ENCODE measurements at places on chromosomes 11 and 22.

GRCh38 chr11:94141511-94142307, 13.1 kb downstream of the PANX1 start:
- DNase-seq, result no peak

DNA sequence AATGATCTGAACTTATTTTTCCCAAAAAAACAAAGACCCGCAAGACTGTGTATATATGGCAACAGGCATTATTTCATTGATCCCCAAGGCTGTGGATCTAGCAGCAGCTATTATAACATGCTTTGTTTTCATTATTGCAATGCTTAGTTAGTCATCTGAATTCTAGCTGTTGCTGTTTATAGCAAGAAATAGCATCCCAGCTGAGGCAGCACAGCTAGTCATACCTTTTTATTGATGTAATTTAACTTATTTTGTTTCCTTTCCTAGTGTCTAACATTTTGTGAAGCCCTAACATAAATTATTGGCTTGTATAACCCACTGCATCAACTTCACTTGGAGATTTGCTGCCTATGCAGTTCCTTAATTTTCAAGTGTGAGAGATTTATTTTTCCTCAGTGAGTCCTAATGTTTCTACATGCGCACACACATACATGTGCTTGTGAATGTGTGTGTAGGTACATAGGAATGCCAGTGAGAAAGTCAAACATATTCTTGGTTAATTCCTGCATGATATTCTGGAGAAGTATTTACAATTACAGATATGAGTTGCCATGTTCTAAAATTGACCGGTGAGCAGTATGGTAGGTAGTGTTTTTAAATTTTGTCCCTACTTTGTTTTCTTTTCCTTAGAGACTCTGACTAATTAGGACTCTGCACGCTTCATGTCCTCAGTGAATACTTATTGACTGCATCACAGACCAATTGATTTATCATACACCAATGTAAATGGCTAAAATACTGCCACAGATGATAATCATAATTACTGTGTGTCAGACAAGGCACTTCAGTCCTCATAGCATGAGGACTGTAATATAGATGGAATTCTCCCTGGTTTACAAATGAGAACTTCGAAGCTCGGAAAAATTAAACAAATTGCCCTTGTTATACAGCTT, 119.3 kb downstream of the WNT11 start:
- no peak for DNase-seq

DNA sequence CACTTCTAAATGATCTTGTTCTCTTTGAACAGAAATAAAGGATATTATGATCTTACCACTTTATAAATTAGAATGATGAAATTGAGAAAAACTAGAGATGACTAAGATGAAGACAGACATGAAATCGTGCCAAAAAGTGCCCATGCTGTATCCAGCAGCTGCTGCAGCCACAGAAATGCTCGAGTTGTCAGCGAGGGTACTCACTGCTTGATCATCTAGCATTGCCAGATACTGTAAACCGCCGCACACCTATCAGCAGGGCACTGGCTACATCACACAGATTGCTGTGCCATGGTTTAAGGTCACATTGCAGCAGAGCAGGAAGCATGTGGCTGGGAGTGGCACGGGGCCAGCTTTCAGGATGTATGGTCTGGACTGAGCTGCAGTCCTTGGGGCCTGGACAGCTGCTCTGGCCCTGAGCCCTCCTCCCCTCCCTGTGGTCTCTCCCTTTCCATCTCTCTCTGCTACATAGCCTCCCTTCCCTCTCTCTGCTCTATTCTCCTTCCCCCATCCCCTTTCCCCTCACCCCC, 51.0 kb upstream of the SEPTIN5 start:
- no peak for DNase-seq

DNA sequence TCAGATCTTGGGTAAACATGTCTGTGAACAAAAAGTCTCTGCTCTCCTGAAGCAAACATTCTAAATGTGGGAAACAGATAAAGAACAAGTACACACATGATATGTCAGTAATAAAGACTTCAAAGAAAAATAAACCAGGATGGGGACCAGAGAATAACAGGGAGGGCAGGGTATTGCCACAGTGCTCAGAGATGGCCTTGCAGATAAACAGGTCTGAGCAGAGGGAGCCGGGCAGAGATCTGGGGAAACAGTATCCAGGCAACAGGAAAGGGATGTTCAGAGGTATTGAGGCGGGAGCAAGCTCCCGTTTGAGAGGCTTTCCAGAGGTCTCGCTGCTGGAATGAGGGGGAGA, 2.9 kb downstream of the CCDC86 start:
- DNase-seq, result no peak

DNA sequence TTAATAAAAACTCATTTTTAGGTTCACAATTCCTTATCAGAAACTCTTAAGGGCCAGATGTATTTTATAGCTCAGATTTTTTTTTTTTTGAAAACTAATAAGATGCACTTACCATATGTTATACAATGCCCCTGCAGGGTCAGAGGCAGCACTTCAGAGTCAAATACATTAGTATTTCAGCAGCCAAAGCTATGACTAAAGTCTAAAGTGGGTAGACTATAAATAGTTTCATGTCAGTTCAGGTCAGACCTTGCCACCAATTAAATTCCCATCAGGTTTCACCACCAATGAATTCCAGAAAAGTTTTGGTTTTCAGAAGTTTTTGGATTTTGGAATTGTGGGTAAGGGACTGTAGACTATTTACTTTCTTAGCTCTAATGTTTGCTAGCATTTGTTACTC, 75.9 kb downstream of the FAM83F start:
- no peak for DNase-seq

DNA sequence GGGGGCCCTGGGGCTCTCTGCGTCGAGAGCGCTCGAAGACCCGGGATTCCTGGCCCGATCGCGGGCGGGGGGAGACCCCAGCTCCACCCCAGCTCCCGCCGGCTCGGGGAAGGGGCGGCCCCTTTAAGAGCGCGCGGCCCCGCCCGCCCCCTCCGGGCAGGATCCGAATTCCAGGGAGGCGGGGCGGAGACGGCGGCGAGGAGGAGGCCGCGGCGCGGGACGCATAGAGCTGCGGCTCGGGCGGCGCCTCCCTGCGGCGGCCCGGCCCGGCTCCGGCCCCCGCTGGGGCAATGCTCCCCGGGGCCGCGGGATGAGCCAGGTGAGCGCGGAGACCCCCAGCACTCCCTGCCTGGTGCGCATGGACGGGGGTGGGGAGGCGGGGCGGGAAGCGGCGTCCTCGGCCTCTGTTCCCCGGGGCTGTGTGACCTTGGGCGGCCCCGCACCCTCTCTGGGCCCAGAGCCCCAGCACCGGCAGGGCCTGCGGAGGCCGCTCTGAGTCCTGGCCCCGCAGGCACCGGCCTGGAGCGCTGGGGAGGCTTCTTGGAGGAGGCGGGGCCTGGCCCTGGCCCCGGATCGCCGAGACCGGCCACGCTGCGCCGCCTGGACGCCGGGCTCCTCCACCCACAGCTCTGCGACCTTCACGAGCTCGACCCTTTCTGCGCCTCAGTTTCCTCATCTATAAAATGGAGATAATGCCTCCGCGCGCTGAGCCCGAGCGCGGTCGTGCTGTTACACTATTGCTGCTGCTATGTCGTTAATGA, 565 bp downstream of the GAS2L1 start:
- DNase-seq, result no peak

GRCh38 chr11:2574553-2575535, 125.0 kb downstream of the KCNQ1OT1 start:
- no peak for DNase-seq

GRCh38 chr22:47929073-47929472, 1166.6 kb downstream of the TBC1D22A start:
- no peak for DNase-seq

- no peak for DNase-seq
Measured at GRCh38 chr22:19750507-19751490, 9.8 kb upstream of the TBX1 start.

DNA sequence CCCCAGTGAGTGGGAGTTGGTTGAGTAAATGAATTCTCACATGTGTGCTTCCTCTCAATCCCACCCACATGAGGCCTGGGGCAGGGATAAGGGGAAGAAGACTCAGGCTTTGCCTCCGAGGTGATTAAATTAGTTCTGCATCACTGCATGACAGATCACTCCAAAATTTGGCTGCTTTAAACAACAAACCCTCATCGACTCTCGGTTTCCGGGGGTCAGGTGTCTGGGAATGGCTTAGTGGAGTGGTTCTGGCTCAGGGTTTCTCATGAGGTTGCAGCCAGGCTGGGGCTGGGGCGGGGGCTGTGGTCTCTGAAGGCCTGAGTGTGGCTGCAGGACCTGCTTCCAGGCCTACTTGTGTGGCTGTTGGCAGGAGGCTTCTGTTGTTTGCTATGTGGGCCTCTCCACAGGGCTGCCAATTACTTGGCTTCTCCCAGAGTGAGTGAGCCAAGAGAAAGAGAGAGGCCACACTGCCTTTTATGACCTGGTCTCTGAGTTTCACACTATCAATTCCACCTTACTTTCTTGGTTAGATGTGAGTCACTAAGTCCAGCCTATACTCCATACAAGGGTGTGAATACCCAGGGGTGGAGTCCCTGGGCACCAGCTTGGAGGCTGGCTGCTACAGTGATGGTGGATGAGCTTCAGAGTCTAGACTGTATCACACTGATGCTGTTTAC, 15.9 kb downstream of the MOGAT2 start:
- no peak for DNase-seq

GRCh38 chr11:74021998-74022397, 13.1 kb upstream of the UCP3 start:
- no peak for DNase-seq

DNA sequence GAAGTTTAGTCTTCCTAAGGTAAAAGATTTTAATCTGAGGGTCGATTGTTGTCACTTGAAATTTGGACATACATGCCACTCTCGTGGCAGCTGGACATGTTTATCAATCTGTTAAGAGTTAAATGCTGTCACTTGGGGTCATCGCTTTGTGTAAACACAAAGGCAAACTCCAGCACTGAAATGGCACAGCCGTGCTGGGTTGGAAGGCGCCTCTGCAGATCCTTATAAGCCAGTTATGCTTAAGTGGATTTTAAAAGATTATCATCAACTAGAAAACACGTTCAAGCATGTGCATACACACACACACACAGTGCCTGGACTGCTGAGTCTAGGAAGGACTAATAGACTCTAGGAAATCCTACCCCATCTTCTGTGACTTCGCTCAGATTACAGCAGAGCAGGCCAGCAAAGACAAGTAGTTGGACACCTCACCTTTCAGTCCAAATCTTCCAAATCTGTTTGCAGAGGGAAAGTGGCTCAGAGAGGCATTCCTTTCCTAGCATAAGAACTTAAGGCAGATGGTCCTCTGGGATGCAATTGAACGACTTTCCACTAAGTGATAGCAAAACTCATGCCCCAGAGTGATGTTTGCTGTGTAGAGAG, 83.7 kb downstream of the CACNG2 start:
- DNase-seq, result no peak

GRCh38 chr11:120520091-120520822, 8.7 kb downstream of the GRIK4 start:
- no peak for DNase-seq

GRCh38 chr22:36327922-36328551, 59.7 kb downstream of the MYH9 start:
- DNase-seq, result no peak

- no peak for DNase-seq
Measured at GRCh38 chr11:33179348-33179803, 18.1 kb upstream of the CSTF3 start.

- DNase-seq, result no peak
Measured at GRCh38 chr11:29265792-29266191, 751.0 kb downstream of the KCNA4 start.

DNA sequence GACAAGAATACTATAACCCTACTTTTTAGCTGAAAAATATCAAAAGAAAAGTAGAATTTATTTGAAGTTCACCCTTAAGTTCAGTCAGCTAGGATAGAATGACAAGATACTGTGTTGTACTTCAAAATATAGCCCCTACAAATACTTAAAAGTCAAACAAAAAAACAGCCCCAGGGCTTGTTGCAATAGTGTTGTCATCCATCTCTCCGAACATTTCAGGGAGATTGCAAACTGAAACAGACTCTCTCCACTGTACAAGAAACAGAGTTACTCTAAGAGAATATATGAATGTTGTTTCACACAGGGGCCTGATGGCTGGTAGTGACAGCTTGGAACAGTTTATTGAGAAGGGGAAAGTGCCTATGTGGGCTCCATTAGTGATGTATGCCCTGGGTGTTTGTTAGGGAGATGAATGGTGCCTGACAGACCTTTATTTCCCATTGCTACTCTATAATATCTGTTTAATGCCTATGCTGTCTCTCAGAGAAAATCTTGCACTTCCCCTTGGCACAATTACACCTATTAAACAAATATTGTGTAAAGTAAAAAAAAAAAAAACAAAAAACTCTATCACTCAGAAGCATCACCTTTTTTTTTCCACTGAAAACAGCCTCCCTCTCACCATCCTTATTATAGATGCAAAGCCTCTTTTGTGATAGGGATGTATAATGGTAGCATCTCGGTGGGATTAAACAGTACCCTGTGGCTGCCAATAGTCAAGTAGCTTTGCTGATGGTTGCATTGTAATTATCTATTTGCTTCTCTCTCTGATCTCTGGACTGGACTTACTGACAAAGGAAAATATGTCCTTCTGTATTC, 506.3 kb upstream of the LUZP2 start:
- no peak for DNase-seq

- no peak for DNase-seq
Measured at GRCh38 chr11:71179877-71180605, 72.3 kb downstream of the SHANK2 start.

DNA sequence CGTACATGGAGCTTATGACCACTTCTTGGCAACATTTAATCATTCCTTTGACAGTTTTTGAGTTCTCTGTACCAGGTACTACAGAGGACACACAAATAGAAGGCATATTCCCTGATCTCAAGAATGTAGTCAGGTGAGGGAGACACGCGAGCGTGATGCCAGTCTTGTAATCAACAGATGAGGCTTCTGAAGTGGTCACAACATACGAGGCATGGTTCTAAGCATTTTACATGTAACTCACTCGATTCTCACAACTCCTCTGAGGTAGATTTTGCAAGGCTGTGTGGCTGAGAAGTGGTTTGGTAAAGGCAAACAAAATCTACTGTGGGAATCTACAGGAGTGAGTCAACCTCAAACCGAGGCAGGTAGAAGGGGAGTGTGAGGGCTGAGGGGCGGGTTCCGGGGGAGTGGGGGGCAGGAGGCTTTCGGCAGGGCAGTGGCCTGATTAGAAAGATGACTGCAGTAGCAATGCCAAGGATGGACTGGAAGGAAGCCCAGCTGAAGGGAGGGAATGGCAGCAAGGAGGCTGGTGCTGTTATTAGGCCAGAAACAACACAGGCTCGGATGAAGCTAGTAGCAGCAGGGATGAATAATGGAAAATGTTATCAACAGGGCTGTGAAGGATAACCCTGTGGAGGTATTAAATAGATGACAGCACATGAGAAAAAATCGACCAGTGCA, 63.8 kb downstream of the ST14 start:
- no peak for DNase-seq

DNA sequence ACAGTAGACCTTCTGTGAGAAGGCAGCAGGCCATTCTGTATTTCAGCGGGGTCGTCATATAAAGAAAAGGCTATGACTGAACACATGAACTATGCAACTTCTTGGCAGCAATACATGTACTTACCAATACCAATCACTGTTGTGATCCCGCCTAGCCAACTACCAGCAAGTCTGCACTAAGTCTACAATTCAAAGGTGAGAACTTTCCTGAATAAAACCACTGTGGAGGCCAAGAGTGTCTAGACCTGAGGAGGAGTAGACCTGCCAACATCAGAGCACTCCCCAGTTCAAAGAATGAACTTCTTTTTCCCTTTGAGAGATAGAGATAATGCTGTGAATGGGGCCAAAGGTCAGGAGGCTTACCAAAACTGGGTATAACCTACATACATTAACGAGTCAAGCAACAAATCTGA, 108.2 kb downstream of the SIK3 start:
- DNase-seq, result no peak

GRCh38 chr11:8386134-8386864, 122.6 kb upstream of the LMO1 start:
- no peak for DNase-seq

Data from NCI-H1436 treated with DMSO at 0.1 percent for 48 hours (cell line).